Activated CD4-positive, alpha-beta memory T cell treated with anti-CD3 and anti-CD28 coated beads, Interleukin-2, amount 10 ng/mL, durations not matched to agents 7 days and 5 days (primary cell): ENCODE measurements at places on chromosomes 3 and 15.

GRCh38 chr3:42853739-42854302, 21.9 kb downstream of the CYP8B1 start:
- DNase-seq = no peak

- no peak for DNase-seq
Measured at GRCh38 chr15:78339559-78339958, 594 bp upstream of the CRABP1 start.

- DNase-seq = no peak
Measured at GRCh38 chr3:9779075-9779593, 9.4 kb upstream of the CAMK1 start.

- no peak for DNase-seq
Measured at GRCh38 chr15:94070356-94071295, 160.7 kb upstream of the MCTP2 start.

GRCh38 chr15:68302729-68303128, 25.2 kb downstream of the FEM1B start:
- DNase-seq = no peak

DNA sequence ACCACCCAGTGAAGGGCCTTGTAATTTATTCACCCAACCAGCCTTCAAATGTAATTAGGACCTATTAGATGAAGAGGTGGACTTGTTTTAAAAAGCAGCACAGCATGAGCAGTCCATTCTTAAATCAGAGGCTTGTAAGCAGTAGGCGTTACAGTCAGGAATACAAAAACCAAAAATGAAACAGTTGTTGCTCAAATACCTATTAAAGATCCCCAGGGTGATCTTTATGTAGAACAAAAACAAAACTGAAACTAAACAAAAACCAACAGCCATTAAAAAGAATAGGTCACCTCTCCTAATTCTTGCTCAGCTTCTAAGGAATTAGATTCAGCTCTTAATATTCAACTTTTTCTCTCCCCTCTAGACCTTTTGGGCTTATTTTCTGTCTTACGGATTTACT, 104.9 kb upstream of the ST8SIA2 start:
- no peak for DNase-seq

- DNase-seq = no peak
Measured at GRCh38 chr15:60371175-60372051, 26.4 kb downstream of the ANXA2 start.

DNA sequence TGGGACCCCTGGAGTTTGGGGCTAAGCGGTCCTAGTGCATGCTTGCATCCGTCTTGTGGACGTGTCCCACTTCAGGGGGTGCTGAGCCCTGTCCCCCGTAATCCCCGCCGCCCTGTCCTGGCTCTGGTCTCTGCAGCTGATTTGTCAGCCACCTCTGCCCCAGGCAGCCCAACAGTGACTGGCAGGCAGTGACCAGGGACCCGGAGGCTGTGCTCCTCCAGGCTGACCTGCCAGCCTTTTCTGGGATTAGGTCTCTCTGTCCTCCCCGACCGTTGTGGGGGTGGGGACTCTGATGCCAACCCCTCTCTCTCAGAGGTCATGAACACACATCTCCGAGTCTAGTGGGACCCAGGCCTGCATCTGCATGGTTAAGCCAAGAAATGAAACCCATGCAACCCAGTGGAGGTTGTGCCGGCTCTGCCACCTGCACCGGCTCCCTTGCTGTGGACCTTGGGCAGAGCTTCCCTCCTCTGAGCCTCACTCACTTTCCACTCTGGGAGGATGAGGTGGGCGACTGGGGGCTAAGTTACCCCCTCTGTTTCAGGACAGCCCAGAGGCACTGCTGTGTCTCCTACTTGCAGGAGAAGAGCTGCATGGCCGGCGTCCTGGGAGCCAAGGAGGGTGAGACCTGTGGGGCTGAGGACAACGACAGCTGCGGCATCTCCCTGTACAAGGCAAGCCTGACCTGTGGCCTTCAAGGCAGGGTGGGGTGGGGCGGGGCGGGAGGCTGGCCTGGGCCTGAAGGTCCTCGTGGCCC, 60.2 kb downstream of the FBLN2 start:
- no peak for DNase-seq

DNA sequence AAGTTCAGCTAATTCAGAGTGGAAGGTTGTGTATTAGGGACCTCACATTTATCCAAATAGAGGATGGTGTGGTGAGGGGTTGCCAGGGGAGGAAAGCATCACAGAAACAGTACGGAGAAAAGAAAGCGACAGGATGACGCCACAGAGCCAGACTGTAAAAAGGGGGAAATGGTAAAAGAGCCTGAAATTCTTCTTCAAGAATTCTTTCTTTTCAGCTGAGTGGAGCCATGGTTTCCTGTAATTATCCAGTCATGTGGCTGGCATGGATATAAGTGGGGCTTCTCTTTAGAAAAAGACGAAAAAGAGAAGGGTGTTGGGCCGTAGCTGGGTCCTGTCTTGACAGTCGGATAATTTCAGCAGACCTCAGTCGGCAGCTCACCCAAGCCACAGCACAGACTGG, 24.5 kb upstream of the PSMD6 start:
- no peak for DNase-seq

- no peak for DNase-seq
Measured at GRCh38 chr3:3281024-3281423, 101.5 kb upstream of the CRBN start.

GRCh38 chr3:120908795-120909601, 993 bp downstream of the STXBP5L start:
- no peak for DNase-seq

DNA sequence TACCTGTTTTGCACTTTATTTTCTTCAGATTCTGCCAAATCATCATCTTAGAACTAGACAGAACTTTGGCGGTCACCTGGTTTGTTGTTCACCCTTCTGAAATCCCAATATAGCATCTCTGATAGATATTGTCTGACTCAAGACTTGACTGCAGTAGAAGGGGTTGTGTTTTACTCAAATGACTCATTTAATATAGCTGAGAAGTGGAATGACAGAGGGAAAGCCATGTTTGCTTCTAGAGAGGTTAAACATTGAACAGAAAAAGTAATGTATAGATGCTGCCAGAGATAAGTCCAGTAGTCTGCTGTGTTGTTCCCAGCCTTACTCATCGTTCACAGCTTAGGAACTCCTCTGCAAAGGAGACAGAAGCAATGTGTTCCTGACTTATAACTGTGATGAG, 402.0 kb downstream of the AGBL1 start:
- no peak for DNase-seq

- no peak for DNase-seq
Measured at GRCh38 chr3:189839576-189839975, 208.4 kb downstream of the TP63 start.

- DNase-seq = no peak
Measured at GRCh38 chr3:79245284-79246138, 522.3 kb downstream of the ROBO1 start.

DNA sequence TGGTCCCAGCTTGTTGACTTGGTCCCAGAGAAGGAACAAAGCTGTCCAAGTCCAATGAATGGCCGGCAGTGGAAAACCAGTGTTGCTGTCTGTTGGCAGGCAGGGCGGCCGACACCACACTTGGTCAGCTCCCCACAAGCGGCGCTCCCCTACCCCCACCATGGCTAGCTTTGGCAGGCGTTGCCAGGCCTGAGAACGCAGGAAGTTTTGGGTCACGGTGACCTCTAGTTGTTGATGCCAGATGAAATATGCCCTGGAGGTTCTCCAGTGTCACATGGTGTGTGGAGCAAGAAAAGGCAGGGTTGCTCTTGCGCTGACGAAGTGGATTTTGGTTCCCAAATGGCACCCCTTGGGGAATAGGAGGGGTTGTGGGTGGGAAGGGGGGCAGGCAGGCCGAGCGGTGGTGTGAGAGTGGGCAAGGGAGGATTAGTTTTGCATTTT, 72.7 kb upstream of the TPRG1 start:
- no peak for DNase-seq

- DNase-seq = no peak
Measured at GRCh38 chr3:56019490-56020146, 448.6 kb downstream of the ERC2 start.

GRCh38 chr3:108100906-108101660, 10.3 kb upstream of the CD47 start:
- no peak for DNase-seq

- no peak for DNase-seq
Measured at GRCh38 chr15:41503669-41504010, 10.0 kb downstream of the ITPKA start.
